ENCODE measurements at places on chromosomes 1 and 21.

DNA sequence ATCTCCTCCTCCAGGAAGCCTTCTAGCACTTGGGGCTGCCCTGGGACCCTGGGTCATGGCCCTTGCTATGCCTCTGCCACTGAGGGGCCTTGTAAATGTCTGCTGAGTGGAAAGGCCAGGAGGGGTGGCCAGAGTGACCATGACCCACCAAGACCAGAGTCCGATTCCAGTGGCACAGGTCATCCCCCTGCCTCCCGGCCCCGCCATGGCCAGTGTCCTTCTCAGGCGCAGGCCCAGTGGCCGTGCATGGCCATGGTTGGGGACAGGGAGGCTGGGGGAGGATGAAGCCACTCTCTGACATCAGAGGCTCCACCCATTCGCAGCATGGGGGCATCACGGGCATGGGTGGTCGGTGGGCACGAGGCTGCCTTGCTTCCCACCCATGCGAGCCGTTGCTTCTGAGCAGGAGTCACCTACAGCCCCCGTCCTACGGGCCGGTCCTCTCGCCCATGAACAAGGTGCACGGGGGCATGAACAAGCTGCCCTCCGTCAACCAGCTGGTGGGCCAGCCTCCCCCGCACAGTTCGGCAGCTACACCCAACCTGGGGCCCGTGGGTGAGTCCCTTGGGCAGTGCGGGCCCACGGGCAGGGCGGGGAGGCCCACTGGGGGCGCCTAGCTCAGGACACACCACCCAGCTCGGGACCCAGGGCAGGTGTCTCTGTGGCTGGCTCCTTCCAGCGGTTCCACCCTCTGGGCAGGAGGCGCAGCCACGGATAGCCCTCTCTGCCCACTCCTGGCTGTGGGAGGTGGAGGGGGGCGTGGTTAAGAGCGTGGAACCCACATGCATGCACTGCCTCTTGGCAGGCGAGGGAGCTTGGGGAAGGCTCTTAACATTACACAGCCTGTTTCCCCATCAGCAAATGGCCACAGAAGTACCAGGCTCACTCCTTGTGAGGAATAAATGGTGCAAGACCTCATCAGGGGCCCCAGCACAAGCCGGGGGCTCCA is 22.4 kb upstream of the CCDC27 start:
- H3K4me1 ChIP-seq, result no peaks in the 10 kb centered on the region
- no peak overlapping the region for H3K27ac ChIP-seq
- DNase-seq, result no peak
- H3K27me3 ChIP-seq, result no peaks in the 10 kb centered on the region
- H3K4me3 ChIP-seq, result no peak overlapping the region

GRCh38 chr1:227225715-227226346 is 92.5 kb downstream of the CDC42BPA start:
- DNase-seq, result no peak
- no peak overlapping the region for H3K4me3 ChIP-seq
- H3K27me3 ChIP-seq, result peaks cover 16% of the 10 kb centered on the region
- no peak overlapping the region for H3K27ac ChIP-seq
- no peaks in the 10 kb centered on the region for H3K4me1 ChIP-seq

DNA sequence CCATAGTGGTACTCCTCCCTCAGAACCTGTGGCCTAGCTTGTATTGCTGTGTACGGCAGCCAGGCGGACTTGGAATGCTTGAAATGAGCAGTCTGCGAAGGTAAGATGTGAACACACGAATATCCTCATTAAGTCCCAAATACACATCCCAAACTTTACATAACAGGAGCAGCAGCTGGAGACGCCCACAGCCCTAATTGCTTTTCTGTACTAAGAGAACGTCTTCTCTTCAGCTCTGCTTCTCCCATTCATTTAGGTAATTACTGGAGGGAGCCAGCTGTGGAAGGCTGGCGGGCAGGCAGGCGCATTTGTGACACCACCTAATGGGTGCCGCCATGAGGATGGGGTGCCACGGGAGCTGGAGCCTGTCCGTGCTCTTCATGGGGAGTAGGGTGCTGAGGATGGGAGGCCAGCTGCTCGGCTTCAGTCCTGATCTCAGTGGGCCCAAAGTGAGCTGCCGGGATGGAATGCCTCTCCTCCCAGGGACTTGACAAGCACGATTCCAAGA is 66.6 kb upstream of the POU3F1 start:
- no peak overlapping the region for H3K27ac ChIP-seq
- no peak overlapping the region for H3K4me3 ChIP-seq
- no peaks in the 10 kb centered on the region for H3K27me3 ChIP-seq
- no peaks in the 10 kb centered on the region for H3K4me1 ChIP-seq
- DNase-seq, result no peak

GRCh38 chr1:29875557-29876028 is 639.3 kb downstream of the PTPRU start:
- H3K27me3 ChIP-seq, result peaks cover 4% of the 10 kb centered on the region
- no peak for DNase-seq
- no peak overlapping the region for H3K4me3 ChIP-seq

- no peak overlapping the region for H3K27ac ChIP-seq
- no peaks in the 10 kb centered on the region for H3K4me1 ChIP-seq
- H3K36me3 ChIP-seq, result no peaks in the 10 kb centered on the region
- no peaks in the 10 kb centered on the region for H3K27me3 ChIP-seq
- H3K4me3 ChIP-seq, result no peak overlapping the region
Measured at GRCh38 chr1:67947114-67947513, 103.3 kb downstream of the DIRAS3 start.

DNA sequence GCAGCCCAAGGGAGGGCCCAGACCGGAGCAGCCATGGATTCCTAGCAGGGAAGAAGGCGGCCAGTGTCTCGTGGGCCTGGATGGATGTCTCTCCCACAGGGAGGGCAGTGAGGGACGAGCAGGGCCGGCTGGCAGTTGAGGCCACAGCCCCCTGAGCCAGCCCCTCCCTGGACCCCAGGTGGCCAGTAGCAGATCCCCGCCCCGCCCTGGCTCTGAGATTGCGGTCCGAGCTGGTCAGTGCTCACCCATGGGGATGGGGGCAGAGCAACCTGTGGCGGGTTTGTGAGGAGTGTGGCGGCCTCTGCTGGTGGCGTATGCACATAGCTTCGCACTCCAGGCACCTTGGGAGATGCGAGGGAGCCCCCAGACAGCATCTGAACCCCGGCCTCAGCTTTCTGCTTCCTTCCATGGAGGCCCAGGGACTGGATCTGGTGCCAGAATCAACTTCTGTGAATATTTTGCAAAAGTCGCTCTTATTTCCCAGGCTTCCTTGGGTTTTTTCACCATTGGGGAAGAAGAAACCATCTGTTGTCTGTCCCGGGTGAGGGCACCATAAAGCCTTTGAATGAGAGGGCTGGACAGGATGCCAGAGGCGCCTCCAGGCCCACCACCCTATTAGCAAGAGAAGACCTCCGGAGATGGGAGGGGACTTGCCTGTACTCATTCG is 8.4 kb upstream of the KCNN3 start:
- no peak overlapping the region for H3K27ac ChIP-seq
- peaks cover 11% of the 10 kb centered on the region for H3K4me1 ChIP-seq
- H3K27me3 ChIP-seq, result peaks cover 21% of the 10 kb centered on the region
- no peak overlapping the region for H3K4me3 ChIP-seq

DNA sequence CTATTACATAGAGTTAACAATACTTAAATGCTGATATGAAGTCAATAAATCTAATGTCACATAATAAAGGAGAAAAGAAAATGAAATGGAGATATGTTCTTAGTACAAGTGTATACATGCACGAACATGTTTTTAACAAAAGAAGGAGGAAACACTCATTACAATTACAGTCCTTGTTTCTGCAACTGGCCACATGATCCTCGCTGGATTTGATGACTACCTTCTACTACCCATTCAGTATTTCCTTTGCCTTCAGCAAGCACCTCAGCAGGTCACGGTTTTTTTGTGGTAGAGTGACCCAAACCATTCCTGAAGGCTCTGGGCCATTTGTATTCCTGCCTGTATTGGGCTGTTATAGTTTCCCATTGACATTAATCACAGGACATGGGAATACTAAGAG is 172.8 kb upstream of the CXADR start:
- no peak overlapping the region for H3K27ac ChIP-seq
- no peaks in the 10 kb centered on the region for H3K36me3 ChIP-seq
- H3K27me3 ChIP-seq, result no peaks in the 10 kb centered on the region
- no peaks in the 10 kb centered on the region for H3K4me1 ChIP-seq

DNA sequence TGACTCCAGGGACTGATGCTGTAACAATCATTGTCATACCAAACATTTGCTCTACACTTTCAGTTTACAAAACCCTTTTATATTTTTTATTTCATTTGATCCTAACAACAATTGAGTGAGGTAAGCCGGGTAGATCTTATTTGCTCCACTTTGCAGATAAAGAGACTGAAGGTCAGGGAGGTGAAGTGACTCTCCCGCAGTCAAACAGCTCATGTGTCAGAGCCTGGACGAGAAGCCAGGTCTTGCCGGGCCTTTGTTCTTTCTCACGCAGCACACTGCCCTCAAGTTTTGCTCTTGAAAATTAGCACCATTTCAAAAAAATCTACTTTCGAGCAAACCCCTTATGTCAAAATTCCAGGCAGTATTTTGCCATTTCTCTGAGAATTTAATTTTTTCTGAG is 65.2 kb downstream of the CD247 start:
- DNase-seq, result no peak
- H3K36me3 ChIP-seq, result peaks cover 34% of the 10 kb centered on the region
- H3K4me1 ChIP-seq, result peaks cover 77% of the 10 kb centered on the region
- peak overlapping the region; percentile 4 for H3K4me3 ChIP-seq
- no peaks in the 10 kb centered on the region for H3K27me3 ChIP-seq

DNA sequence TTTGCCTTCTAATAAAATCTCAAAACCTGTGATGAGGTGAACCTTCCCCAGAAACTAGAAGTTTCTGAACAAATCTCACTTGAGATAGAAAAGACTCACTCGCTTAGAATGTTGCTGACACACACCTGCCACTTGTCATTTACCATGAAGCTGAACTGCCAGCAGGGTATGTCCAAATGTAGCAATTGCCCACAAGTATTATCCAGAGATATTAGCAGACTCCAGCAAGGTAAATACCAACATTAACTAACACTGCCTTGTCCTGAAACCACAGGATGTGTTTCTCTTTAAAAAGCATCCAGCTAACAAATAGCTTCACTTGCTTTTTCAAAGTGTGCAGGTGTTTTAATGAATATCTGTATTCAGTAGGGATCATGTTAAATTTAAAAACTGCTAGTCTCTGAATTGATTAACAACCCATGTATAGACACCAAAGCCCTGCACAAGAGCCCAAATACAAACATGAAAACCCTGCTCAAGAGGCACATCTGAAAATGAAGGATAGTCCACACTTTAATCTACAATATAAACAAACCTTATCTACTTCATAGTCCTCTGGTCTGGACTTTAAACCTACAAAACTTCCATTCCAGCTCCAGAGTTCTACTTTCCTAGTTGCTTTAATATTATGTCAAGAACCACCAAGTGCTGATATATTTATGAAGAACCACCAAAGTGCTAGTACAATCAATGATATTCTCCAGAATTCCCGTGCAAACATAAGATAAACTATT is 19.3 kb downstream of the KRTAP8-1 start:
- H3K4me1 ChIP-seq, result no peaks in the 10 kb centered on the region
- no peak for DNase-seq
- no peak overlapping the region for H3K4me3 ChIP-seq

DNA sequence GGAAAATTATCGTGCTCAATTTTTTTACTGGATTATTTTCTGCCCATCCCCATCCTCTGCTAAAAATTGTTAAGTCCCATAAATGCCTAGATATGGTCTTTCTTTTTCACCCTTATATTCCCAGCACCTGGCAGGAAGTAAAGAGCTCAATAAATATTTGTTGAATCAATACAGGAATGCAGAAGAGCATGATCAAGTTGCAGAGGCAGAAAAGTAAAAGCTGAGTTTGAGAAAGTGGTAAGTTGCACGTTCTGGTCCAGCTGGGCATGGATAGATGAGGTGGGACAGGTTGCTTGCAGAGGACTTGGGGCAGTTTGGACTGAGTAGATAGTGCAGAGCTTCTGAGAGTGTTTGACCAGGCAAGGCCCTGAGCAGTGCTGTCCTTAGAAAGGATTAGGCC is 40.1 kb downstream of the ZNF281 start:
- peaks cover 3% of the 10 kb centered on the region for H3K27me3 ChIP-seq
- H3K27ac ChIP-seq, result no peak overlapping the region
- no peak overlapping the region for H3K4me3 ChIP-seq

DNA sequence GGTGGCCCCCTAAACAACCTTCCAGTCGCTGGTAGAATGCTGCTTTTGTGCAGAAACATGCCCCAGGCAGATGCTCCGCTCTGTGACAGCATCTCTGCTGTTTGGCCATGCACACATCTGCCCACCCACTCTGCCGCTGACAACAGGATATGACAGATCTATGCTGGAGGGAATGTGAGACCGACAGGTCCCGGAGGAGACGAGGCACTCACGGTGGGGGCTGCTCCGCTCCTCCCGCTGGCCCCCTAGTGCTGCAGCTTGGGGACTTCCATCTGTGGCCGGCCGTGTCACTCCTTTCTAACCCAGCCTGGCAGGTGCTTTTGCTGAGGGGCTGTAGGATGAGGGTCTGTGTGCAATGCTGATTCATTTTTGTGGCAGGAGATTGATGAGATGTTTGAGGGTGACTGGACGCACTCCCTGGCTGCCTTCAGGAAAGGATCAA is 49.1 kb upstream of the DMRTB1 start:
- peak; percentile 17 for DNase-seq
- peaks cover 50% of the 10 kb centered on the region for H3K4me1 ChIP-seq
- H3K36me3 ChIP-seq, result no peaks in the 10 kb centered on the region
- H3K27me3 ChIP-seq, result no peaks in the 10 kb centered on the region
- no peak overlapping the region for H3K27ac ChIP-seq

GRCh38 chr1:37692834-37693175 is 489 bp downstream of the CDCA8 start:
- no peaks in the 10 kb centered on the region for H3K27me3 ChIP-seq
- peak overlapping the region; percentile 90 for H3K27ac ChIP-seq
- H3K4me3 ChIP-seq, result peak overlapping the region; percentile 97
- DNase-seq, result no peak

- no peak overlapping the region for H3K4me3 ChIP-seq
- DNase-seq, result no peak
- no peak overlapping the region for H3K27ac ChIP-seq
- H3K27me3 ChIP-seq, result peaks cover 10% of the 10 kb centered on the region
Measured at GRCh38 chr1:20597650-20598049, 8.8 kb downstream of the CDA start.

DNA sequence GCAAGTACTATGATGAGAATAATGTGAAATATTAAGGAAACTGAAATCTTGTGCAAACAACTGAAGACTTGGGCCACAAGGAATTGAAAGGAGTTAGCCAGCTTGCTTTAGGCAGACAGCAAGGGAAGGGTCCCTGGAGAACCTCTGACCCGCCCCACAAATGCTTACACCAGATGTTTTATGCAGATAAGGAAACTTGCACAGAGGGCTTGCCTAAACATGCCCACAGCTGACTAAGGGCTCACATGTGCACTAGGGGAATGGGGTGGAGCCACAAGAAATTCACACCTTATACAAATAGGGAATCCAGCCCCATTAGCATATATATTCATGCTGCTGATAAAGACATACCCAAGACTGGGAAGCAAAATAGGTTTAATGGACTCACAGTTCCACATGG is 86.1 kb upstream of the CYYR1 start:
- DNase-seq, result no peak
- H3K4me3 ChIP-seq, result no peak overlapping the region
- no peaks in the 10 kb centered on the region for H3K36me3 ChIP-seq
- no peaks in the 10 kb centered on the region for H3K27me3 ChIP-seq

All from activated CD4-positive, alpha-beta memory T cell treated with anti-CD3 and anti-CD28 coated beads, Interleukin-2, amount 10 ng/mL, durations not matched to agents 7 days and 5 days (primary cell).